Mammary epithelial cell (primary cell): ENCODE measurements at places on chromosomes 7 and 10.

DNA sequence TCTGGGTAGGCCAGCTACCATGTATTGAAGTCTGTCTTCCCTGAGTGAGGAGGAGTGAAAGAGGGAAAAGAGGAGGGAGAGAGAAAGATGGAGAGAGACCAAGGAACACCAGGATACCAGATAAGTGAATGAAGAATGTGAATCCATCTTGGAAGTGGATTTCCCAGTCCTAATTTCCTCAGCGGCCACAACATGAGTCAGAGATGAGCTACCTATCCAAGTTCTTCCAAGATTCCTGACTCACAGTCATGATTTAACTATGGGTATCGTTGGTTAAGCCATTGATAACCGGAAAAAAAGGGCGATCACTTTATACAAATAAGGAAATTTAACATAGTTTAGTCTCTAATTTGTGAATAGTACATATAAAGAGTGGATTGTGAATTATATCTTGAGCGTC, 561.8 kb downstream of the ATRNL1 start:
- DNase-seq, result no peak

DNA sequence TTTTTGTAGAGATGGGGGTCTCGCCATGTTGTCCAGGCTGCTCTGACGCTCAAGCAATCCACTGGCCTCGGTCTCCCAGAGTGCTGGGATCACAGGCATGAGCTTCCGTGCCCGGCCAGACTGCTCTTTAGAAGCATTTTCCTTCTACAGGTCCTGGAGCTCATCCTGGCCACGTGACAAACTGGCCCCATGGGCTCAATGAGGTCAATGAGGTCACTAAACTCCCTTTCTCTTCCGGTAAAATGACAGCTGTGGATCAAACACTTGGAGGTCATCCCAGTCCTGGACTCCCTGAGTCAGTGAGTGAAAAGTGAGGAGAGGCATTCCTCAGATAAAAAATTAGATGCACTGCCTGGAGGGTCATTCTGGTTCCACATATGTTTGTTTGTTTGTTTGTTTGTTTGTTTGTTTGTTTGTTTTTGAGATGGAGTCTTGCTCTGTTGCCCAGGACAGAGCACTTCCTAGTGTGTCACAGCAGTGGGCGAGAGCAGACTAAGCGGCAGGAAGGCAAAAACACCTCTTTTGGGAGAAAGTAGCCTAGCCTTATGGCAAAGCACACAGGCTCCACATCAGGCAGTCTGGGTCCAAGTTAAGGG, 134.9 kb downstream of the TNS3 start:
- no peak for DNase-seq

DNA sequence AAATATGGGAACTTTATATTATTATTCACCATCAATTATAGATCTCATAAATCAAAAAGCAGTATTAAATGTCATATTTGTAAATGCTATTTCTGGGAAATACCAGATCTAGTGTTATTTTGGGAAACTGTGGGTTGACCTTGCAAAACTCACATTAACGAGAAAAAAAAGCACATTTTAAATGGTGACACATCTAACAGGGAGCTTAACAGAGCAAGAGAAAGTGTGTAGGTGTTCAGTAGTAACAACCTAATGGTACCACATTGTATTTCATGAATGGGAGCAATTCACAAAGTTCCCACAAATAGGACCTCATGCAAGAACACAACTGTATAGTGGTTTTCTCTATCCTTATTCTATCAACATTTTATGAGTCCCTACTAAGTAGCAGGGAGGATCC, 26.2 kb upstream of the HDAC9 start:
- no peak for DNase-seq

DNA sequence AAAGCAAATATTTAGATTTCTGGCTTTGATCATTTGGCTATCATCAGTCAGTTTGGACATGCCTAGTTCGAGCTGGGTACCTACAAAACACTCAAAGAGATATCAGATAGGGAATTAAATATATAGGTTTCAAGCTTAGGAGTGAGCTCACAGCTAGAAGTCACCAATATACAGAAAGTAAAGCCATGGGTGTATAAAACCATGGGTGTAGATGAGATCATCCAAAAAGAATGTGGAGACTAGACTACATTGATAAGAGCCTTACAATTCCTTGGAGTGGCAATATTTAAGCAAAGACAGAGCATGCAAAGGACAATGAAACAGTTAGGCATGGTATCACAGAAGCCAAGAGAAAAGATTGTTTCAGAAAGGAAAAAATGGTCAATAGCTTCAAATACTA, 7.2 kb upstream of the RALA start:
- DNase-seq, result peak; percentile 33

- DNase-seq, result no peak
Measured at GRCh38 chr7:128841921-128842673, 11.9 kb downstream of the FLNC start.

DNA sequence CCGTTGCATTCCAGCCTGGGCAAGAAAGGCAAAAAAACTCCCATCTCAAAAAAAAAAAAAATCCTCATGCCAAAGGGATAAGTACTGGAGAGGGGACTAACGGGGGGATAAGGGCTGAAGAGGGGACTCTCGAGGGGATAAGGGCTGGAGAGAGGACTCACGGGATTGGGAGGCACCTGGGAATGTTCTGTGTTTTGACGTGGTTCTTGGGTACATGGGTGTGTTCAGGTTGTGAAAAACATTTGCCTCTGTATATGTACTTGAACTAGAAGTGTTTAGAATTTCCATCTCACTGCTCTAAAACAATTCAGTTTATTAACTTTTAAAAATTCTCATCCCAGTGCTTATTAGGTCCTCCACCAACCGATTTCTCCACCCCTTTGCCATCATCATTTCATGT, 4.5 kb downstream of the FKBP6 start:
- DNase-seq, result no peak

- DNase-seq, result no peak
Measured at GRCh38 chr7:25625306-25625992, 397.2 kb upstream of the NPVF start.

DNA sequence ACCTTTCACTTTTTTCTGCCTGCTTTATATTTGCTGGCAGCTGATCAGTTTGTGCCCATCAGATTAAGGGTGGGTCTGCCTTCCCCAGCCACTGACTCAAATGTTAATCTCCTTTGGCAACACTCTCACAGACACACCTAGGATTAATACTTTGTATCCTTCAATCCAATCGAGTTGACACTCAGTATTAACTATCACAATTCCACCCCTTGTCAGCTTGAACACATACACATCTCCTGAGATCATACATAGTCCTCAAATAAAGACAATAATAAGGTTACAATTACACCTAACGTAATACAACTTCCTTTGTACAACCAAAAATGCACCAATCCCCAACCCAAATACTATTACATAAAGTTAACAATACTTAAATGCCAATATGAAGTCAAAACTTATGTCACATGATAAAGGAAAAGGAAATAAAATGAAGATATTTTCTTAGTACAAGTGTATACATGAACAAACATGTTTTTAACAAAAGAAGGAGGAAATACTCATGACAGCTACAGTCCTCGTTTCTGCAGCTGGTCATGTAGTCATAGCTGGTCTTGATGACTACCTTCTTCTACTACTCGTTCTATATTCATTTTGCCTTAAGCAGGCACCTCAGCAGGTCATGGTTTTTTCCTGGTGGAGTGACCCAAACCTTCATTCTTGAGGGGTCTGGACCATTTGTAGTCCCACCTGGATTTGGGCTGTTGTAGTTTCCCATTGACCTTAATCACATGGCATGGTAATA, 96.7 kb upstream of the CABCOCO1 start:
- peak; percentile 28 for DNase-seq

GRCh38 chr10:87675396-87676376, 16.0 kb downstream of the PAPSS2 start:
- DNase-seq, result peak; percentile 66

DNA sequence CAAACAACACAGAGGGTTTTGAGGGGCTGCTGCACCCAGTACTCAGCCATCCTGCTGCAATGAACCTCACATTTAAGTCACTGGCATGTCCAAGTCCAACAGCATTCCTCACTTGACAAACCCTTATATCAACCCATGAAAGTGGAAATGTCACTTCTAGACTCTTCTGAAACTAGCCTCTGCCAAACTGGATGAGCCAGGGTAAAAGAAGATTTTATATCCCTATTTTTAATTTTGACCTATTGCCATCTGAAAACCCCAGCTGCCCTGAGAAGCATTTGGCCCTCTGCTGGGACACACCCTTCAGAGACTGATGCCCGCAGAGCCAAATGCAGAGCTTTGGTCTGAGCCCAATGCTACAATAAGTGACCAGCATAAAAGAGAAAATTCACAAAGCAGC, 201.1 kb downstream of the ANK3 start:
- DNase-seq, result no peak

DNA sequence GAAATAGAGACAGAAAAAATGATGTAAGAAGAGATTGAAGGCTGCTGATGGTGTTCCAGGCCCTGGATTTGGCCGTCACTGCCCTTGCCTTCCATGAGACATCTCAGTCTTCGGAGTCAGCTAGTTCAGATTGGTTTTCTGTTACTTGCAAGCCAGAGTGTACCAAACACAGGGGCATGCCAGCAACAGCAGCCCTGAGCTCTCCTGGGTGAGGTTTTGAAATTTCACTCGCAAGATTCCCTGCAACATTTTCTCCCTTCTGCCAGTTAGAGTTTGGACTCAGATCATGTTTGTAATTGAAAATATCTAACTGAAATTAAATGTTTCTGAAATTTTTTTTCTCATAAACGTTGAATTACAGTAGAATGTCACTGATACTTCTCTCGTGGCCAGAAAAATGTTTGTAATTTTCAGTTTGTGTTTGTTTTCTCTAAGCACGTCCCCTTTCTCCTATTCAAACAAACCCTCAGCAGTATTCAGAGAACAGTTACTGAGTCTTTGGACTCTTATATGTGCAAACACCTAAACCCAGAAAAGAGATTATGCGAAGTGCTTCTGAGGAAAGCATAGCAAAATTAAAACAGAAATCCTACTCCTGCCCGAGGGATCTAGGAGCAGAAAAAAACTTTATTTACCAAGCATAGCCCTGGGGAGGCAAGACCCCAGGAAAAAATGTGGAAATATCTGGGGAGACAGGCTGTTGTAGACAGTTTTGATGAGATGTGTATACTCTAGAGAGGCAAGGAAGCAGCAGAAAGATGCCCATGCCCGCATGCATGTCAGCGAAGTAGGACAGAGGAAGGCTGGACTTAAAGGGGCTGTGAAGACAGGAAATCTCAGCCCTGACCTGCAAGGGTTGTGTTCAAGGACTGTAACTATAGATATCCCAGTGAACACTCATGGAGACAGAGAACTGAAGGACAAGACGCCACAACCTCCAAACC, 43.0 kb upstream of the NAMPT start:
- no peak for DNase-seq

DNA sequence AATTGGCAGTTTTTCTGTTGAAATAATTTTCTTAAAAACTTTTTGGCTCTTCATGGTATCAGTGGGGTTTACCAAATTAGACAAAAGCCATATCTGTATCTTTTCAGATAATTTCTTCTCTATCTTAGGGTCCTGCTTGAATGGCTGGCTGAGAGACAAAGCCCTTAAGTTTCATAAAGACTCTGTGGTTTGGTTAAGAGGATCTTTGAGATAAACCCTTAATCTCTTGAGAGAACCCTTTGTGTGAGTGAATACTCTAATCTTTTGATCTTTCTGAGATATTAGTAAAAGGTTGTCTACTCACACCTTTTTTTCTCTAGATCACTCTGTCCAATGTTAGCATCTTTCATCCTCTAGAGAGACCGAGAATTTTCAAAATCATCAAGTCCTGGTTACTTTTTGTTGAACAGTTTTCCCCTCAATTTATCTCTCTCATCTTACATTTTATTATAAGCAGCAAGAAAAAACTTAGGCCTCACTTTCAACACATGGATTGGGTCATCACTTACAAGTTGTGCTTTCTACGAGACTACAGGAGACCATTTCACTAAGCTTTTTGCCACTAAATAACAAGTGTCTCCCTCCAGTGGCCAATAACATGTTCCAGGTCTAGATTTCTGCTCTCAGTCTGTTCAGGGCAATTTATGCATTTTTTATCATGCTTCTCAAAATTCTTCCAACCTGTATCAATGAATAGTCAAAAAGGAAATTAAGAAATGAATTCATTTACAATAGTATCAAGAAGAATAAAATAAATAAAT, 28.4 kb downstream of the DNAJC9 start:
- no peak for DNase-seq

- no peak for DNase-seq
Measured at GRCh38 chr7:22205631-22206030, 151.3 kb downstream of the RAPGEF5 start.

- DNase-seq, result peak; percentile 11
Measured at GRCh38 chr7:91228927-91229558, 35.2 kb upstream of the FZD1 start.

- DNase-seq, result no peak
Measured at GRCh38 chr10:9823268-9823930, 1194.3 kb upstream of the CELF2 start.

DNA sequence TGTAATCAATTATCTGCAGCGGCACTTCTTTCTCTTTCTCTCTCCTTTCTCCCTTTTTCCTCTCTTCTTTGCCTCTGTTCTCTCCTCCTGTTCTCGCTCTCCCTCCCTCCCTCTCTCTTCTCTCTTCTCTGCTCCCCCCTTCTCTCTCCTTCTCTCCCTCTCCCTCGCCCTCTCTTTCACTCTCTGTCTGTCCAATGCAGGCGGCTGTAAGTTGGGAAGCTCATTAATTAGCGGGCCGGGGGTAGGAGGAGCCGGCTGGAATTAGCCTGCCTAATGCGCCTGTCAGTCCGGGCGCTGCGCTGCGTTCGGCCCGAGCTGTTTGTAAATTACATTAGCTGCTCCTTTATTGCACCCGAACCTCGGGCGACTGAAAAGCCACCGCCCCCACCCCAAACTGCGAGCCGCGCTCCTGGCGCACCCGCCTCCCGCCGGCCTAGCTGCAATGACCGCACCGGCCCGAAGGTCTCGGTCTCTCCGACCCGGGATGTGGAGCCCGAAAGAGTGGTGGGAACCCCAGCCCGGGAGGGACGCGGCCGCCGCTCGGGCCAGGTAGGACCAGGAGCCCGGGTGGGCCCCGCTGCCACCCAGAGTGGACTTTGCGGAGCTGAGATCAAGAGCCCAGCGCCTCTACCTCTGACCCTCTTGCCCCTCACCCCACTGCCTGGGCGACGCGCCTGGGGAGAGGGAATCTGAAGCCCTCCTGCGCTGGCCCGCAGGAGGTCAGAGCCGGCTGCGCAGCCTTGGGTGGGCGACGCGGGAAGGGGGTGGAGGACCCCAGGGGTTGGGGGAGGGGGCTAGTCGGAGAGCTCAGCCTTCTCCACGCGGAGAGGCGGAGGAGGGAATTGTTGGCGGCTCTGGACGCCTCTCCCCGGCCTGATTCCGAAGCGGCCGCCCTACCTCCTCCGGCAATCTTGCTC, at the start of gene LBX1:
TSS of gene LBX1 (minus strand) at position 198 of the 917 bp plus-strand sequence. CDS start 648 bp downstream, outside the sequence.
- no peak for DNase-seq

- DNase-seq, result no peak
Measured at GRCh38 chr10:71748671-71749191, 24.6 kb downstream of the VSIR start.

GRCh38 chr7:96407427-96407826, 85.5 kb upstream of the SLC25A13 start:
- DNase-seq, result peak; percentile 52

DNA sequence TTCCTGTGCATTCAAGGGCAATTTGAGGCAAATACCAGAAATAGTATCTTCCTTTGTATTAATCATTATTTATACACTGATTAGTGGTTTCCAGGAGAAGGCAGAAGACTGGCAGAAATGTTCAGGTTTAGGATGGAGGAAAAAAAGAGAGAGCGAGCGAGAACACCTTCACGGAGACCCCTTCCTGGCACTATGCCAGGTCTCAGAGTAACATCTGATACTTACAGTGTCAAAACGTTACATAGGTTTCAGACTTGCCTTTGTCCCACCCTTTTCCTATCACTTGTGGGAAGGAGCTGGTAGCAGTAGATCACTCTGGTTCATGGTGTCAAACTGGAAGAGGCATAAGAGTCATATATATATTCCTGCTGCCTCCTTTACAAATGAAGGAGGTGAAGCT, 652 bp downstream of the OR2A12 start:
- DNase-seq, result no peak

- DNase-seq, result no peak
Measured at GRCh38 chr10:16367621-16368292, 69.1 kb upstream of the PTER start.
